ENCODE measurements at places on chromosomes 7 and 10.

DNA sequence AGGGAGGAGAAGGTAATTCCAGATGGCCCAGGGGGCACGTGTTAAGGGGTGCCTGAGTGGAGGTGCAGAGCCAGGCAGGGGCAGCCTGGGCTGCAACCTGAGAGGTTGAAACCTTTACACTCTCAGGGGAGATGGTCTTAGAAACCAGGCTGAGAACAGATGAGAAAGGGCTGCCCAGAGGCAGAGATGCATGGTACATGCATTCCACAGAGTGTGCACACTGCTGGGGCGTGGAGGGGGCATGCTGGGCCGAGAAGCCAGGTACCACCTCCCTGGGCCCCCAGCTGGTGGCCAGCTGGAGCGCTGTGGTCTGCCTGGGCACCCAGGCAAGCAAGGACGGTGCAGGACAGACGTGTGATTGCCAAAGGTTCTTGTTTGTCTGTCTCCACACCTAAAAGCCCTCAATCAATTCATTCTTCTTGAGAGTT is 14.1 kb upstream of the CSGALNACT2 start:
- no peaks in the 10 kb centered on the region for H3K4me1 ChIP-seq
- H3K4me3 ChIP-seq: no peak overlapping the region
- DNase-seq: peak; percentile 2
- no peaks in the 10 kb centered on the region for H3K27me3 ChIP-seq
- H3K27ac ChIP-seq: no peak overlapping the region
- no peaks in the 10 kb centered on the region for H3K36me3 ChIP-seq

GRCh38 chr7:30427296-30428070 is 51.1 kb downstream of the NOD1 start:
- peak overlapping the region; percentile 15 for H3K27ac ChIP-seq
- DNase-seq: no peak
- no peak overlapping the region for H3K4me3 ChIP-seq

DNA sequence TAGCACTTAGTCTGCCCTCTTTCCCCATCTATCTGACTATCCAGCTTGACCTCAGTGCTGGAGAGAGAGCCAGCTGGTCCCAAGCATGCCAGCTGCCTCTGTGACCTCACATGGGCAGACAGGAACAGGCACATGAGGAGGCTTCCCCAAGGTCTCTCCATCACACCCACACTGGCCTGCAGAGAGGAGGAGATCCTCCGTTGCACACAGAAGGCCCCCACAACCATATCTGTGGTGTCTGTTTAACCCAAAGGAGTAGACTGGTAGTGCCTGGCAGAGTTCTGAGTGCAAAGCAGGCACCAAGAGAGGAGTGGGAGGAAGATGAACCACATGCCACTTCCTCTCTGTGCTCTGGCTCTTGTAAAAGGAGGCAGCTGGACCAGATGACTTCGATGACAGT is 4.8 kb upstream of the ANK3 start:
- H3K4me1 ChIP-seq: no peaks in the 10 kb centered on the region
- H3K36me3 ChIP-seq: no peaks in the 10 kb centered on the region
- H3K27ac ChIP-seq: no peak overlapping the region
- no peak overlapping the region for H3K4me3 ChIP-seq
- DNase-seq: no peak

- H3K36me3 ChIP-seq: no peaks in the 10 kb centered on the region
- no peaks in the 10 kb centered on the region for H3K27me3 ChIP-seq
- H3K4me3 ChIP-seq: no peak overlapping the region
- peaks cover 42% of the 10 kb centered on the region for H3K4me1 ChIP-seq
- H3K27ac ChIP-seq: no peak overlapping the region
These were observed 145.3 kb downstream of the SFMBT2 start for GRCh38 chr10:7265396-7266123.

Data from adrenal gland (tissue), 19 donors.